ENCODE measurements at places on chromosomes 12 and 14.

GRCh38 chr12:98370976-98371375 is 144.4 kb upstream of the TMPO start:
- DNase-seq = no peak

DNA sequence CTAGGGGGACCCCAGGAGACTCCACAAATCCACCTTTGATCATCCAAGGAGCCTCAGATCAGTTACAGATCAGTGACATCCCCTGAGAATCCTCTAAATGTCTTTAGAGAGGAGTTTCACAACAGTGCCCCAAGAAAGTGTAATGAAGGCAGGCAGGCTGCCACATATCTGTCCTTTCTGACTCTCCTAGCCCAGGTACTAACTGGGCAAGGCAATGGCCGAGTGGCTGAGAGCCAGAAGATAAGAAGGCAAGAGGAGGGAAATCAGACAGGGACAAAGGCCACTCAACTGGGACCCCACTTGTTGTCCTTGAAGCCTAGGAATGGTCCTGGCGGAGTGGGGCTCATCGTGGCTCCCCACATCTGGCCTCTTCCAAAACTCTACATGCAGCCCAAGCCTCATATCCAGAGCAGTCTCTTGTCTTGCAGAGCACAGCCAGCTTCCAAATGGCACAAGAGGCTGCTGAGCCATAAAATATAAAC is 11.6 kb downstream of the ACTN1 start:
- DNase-seq = no peak

DNA sequence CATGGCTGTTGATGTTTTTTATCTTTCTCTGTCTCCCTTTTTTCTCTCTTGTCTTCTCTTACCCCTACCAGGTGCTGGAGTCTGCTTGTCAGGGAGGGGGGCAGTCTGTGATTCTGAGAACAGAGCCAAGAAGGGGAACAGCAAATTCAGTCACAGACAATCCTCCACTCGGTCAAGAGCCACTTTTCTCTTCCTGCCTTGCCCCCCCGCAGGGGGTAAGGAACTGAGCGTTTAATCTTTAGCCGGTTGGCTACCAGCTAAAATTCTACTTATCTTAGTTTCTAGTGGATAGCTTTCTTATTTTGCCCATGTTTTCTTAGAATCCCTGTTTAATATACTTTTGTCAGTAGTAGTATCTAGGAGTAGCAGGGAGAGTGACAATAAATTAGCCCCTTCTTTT is 1.9 kb downstream of the RIMKLB start:
- no peak for DNase-seq

- no peak for DNase-seq
These were observed 67.1 kb downstream of the TRAFD1 start for GRCh38 chr12:112192475-112192874.

- DNase-seq = no peak
These were observed 91.8 kb downstream of the PLXNC1 start for GRCh38 chr12:94240171-94240570.

DNA sequence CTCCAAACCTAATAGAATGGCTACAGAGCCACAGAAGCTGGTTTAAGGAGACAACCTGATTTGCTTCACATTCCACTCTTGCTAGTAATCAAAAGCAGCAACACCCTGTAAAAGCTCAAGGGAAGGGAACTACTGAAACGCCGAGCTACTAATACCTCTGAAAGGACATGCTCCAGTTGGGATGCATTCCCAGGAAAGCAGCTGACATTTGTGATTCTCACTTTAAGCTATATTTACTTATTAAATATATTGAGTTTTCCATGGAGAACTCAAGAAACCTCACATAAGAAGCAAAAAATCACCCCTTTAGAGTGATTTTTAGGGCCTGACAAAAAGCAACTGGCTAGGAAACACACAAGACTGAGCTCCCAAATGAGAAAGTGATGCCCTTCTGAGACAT is 1073.0 kb upstream of the FLRT2 start:
- DNase-seq = no peak

DNA sequence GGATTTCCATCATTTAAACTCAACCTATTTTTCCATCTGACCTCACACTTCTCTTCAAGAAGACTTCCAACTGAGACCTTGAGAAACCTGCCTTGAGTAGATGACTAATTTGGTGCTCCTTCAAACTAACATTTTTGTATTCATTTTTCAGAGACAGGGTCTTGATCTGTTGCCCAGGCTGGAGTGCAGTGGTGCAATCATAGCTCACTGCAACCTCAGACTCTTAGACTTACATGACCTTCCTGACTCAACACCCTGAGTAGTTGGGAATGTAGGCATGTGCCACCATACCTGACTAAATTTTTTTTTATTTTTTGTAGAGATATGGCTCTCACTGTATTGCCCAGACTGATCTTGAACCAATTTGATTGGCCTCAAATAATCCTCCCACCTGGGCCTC is 389.9 kb downstream of the PDZRN4 start:
- no peak for DNase-seq

DNA sequence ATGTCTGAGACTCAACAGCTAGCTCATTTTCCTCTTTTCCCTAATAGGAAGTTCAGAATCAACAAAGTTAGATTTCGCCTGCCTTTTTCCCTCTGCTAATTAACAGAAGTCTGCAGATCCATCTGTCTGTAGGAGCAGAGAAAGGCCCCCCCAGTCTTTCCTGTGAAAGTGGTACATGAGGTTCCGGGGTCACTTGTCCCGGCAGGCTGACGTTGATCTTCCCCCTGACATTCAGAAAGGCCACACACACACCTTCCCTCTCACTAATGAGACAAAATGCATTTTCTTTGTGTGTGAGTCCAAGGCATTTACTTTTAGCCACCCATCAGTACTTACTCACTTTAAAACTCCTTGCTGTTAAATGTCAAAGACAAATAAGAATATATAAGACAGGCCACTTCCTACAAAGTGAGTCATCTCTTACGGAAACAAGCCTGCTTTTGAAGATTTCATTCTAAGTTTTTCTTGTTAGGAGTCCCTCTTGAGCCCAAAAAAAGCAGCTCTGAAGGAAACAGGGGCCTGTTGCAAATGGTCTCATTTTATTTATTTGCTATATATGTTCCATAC is 138.7 kb downstream of the TTC7B start:
- DNase-seq = no peak

DNA sequence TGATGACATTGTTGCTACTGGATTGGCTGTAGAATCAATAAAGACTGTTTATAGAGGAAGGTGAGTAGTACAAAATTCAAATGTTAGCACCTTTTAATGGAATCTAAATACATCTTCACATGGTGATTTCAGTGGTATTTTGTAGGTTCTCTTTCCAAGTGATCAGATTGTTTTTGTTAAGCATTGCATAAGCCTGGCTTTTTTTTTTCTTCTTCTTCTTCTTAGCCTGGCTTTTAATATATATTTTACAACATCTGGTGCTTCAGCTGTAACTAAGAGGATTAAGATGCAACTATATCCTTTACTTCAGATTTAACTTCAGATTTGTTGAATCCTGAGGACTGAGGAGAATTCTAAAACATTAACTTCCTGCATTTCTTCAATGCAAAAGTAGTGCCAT is 57.3 kb upstream of the ATF1 start:
- peak; percentile 40 for DNase-seq

- DNase-seq = peak; percentile 58
These were observed 86.3 kb downstream of the VWF start for GRCh38 chr12:6038160-6038559.

GRCh38 chr12:124040737-124041136 is 67.7 kb downstream of the ZNF664 start:
- DNase-seq = no peak

- DNase-seq = no peak
These were observed 256.6 kb downstream of the NAV3 start for GRCh38 chr12:78087363-78087675.

- DNase-seq = peak; percentile 19
These were observed 31.1 kb downstream of the IRF2BPL start for GRCh38 chr14:76997257-76997970.

- DNase-seq = no peak
These were observed 686.4 kb downstream of the GALC start for GRCh38 chr14:87306409-87307168.

DNA sequence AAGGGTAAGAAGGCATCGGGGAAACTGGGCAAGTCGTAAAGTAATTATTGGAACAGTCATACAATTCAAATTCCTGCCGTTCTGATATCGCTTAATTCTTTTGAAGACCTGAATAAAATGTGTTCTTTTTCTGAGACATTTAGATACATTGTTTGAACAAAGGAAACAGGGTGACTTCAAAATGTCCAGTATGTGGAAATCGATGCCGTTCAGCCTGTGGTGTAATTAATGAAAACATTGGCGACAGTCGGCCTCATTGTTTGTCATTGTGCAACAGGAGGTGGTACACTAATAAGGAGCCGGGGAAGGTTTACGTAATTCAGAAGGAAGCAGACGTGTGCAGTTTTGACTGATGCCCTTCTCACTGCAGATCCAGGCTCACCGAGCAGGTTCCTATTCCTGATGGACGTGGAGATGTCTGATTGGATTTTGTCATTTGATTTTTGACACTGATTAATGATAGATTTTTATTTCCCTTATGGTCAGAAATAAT is 92.7 kb downstream of the BORCS5 start:
- no peak for DNase-seq

- no peak for DNase-seq
These were observed 165.4 kb upstream of the CPNE8 start for GRCh38 chr12:39070775-39071174.

DNA sequence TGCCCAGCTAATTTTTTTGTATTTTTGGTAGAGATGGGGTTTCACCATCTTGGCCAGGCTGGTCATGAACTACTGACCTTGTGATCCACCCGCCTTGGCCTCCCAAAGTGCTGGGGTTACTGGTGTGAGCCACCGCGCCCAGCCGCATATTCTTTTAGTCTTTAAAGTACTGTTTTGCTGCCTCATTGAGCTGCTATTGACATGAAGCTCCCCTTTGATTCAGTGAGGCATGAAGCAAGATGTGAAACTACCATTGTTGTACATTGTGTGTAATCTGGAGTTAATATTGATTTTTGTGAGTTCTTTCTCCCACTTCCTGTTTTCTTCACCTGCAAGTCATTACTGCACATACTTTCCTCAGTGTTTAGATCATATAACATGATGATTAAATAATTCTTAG is 80.8 kb downstream of the MNAT1 start:
- DNase-seq = no peak

GRCh38 chr12:89933911-89934310 is 225.3 kb upstream of the ATP2B1 start:
- no peak for DNase-seq

- no peak for DNase-seq
These were observed 762.9 kb downstream of the C12orf50 start for GRCh38 chr12:87266305-87266704.

DNA sequence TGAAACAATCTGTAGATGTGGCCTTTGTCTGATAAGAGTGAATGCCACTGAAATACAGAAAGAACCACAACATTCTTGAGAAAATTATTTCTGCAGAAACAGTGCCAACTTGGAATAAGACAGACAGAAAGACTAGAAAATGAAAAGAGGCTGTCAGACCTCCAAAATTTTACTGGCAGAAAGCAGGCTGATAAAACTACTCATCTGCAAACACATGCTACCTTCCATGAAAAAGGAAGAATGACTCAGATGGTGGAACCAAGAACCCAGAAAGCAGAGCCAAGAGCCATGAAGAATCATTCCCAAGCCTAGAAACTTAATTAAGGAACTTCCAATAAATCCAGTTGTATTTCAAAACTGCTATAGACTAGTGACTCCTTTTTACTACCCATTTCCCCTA is 31.9 kb upstream of the OSBPL8 start:
- no peak for DNase-seq

GRCh38 chr12:67520606-67521005 is 127.9 kb upstream of the DYRK2 start:
- DNase-seq = no peak

DNA sequence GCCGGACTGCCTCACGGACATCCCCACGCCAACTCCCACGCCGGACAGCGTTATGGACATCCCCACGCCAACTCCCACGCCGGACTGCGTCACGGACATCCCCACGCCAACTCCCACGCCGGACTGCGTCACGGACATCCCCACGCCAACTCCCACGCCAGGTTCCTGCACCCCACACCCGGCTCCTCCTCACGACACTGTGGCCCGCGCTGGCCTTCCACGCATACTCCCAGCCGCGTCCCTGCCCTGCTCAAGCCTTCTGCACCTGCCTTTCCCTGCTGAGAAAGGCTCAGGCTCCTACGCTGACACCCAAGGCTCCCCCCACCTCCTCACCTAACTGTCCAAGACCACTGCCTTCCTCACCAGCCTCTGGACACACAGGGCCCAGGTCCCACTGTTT is 9.7 kb downstream of the CACNA2D4 start:
- no peak for DNase-seq

DNA sequence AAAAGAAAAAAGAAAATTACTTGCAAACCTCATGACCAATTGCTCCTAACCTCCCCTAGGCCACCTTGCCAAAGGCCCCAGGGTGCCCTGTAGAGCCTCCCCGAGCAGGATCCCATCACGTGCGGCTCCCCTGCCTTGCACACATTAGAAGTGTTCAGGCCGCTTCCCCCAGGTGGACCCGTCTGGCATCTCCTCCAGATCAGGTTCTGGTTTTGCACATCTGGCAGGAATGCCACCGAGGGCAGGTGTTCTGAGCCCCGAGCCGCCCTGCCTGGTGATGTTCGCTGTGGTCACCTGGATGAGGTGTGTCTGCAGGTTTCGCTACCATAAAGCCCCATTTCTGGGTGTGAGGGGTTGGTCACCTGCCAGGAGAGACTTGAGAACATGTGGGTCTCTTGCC is 19.3 kb downstream of the MMP17 start:
- DNase-seq = no peak

GRCh38 chr12:93818488-93819049 is 141.4 kb downstream of the CRADD start:
- no peak for DNase-seq

DNA sequence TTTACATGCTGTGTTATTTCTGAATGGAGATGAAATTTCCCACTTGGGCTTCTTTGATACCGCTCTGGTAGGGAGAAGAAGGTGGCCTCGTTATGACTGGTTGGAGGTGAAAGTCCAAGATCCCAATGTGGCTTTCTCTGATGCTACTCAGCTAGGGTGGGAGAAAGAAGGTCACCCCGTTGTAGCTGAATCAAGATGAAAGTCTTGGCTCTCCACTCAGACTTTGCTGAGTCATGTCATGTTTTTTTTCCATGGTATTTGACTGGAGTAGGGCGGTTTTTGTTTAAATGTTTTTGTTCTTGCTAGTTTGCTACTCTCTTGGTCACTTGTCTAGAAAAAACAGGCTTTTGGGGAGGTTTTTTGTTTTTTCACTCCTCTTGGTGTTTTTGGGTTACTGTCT is 2.4 kb upstream of the PDE6H start:
- no peak for DNase-seq

- no peak for DNase-seq
These were observed 94.4 kb downstream of the BICD1 start for GRCh38 chr12:32201096-32201495.

GRCh38 chr14:68951800-68952530 is 27.1 kb downstream of the ACTN1 start:
- no peak for DNase-seq

DNA sequence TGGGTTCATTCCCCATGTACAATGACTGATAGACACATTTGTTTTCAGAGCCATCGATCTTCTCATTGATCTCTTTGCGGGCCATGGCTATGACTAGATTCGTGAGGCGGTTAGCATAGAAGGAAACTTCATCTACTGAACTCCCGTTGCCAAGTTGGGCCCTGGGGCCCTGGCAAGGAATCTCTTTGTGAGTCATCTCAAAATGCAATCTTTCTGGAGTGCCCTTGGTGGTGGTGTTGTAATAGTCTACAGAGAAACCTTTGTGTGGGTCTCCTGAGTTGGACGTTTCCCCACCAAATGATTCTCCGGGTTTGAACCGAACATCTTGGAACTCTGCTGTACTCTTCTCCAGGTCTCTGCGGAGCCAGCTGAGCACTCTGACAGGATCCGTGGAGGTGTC is 20.4 kb downstream of the AKAP3 start:
- DNase-seq = no peak

GRCh38 chr12:30692470-30692869 is 3.2 kb downstream of the IPO8 start:
- no peak for DNase-seq

All from NCI-H524 (cell line).